ENCODE measurements at places on chromosomes 6 and 20.

GRCh38 chr6:43608807-43609206 lies 20.3 kb downstream of the GTPBP2 start:
- DNase-seq = no peak

- no peak for DNase-seq
Observed at GRCh38 chr20:11906626-11907480, 10.8 kb upstream of the BTBD3 start.

DNA sequence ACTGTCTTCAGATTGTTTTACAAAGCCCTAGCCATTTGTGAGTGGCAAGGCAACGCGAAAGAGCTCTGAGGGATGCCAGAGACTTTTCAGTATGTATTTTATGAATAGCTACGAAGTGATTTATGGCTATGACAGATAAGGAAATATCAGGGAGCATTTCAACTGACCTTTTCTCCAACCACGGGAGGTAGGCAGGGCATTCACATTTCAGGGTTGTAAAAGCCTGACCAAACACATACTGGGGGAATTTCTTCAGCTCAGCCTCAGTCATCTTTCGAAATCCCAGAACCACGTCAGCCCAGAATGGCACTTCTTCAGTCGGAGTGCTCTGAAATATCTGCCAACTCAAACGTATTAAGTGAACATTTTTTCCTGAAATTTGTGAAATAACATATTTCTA lies 10.8 kb downstream of the DDO start:
- DNase-seq = no peak

GRCh38 chr20:42125426-42125825 lies 507.2 kb upstream of the CHD6 start:
- DNase-seq = no peak

DNA sequence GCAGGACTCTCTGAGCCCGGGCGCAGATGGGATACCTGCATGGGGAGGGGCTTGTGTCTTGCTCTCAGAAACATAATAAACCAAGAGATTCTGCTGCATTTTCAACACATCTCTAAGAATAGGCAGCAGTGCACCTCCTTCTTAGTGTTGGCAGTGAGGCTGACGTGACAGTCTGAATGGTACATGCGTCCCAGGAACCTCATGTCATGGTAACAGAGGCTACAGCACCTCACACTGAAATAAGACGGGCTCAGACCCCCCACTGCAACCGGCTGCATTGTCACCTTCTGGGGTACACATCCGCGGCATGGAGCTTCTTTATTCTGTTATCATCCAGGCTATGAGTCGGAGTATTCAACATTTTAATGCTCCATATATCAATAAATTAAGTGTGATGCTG lies 397.3 kb upstream of the AGPAT4 start:
- DNase-seq = no peak
